SHP77 treated with DMSO at 0.1 percent for 48 hours (cell line): ENCODE measurements at places on chromosomes 3 and 15.

DNA sequence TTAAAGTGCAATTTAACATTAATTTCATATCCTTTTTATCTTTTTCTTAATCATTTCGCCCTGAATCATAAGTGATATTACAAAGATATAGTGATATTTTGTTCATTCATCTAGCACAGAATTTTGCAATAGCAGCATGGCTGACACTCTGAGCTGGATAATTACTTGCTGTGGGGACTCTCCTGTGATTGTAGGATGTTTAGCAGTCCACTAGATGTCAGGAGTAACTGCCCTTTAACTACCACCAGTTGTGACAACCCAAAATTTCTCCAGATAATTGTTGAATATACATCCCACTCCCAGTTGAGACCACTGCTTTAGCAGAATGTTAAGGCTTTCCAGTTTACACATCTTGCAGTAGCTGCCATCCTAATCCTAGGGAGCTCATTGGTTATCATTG lies 196.8 kb upstream of the MBNL1 start:
- DNase-seq: no peak

- DNase-seq: no peak
Observed at GRCh38 chr3:71010726-71011455, 572.6 kb downstream of the FOXP1 start.

DNA sequence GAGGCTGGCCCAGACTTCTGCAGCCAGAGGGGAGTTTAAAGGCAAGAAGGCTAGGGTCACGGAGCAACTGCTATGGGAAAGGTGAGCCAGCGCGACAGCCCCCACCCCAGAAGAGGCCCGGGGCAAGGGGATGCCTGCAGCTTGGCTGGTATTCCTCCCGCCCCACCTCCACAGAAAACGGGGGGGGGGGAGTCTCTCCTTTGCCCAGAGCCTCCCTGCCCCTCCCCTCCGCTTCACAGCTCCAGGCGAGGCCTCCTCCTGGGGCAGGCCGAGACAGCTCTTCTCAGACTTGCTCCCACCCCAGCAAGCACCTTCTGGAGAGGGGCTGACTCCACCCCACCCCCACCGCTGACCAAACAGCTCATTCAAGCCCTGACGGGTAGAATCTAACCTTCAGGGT lies 13.4 kb downstream of the ANP32A start:
- DNase-seq: no peak

- DNase-seq: no peak
Observed at GRCh38 chr3:168497183-168497582, 401.5 kb upstream of the GOLIM4 start.

GRCh38 chr3:72664184-72664975 lies 183.9 kb downstream of the SHQ1 start:
- DNase-seq: no peak

- DNase-seq: no peak
Observed at GRCh38 chr3:176951586-176952292, 245.5 kb downstream of the TBL1XR1 start.

DNA sequence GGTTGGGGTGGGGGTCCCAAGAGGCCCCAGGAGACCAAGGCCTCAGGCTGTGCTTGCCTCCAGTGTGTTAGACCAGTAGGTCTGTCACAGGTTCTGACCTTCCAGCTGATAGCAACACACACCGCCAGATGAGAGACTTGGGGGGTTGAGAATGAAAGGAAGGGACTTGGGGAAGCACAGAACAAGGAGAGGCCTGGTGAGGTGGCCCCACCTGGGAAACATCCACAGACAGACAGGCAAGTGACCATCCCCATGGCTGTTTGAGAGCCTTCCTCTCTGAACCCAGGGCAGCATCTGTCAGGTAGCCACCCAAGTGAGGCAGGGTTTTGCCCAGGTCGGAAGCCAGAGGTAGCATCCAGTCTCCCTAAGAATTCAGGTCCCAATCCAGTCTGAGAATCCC lies 35.0 kb upstream of the VPS8 start:
- DNase-seq: no peak

GRCh38 chr15:92619145-92620101 lies 36.2 kb downstream of the FAM174B start:
- DNase-seq: no peak

DNA sequence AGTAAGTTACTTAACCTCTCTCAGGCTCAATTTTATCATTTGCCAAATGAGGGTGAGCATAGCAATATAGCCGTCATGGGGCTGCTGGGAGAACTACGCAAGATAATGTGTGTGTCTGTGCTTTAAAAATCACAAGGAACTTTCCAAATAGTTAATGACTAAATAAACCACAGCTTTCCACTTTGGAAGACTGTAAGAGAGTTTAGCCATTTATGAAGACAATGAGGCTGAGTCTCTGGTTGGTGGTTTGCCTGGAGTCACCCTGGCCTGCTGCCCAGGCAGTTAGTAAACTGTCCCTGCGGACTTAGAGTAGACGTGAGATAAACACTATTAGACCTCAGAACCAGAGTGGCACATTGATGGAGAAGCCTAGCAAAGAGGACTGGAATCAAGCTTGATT lies 357.7 kb downstream of the CLSTN2 start:
- no peak for DNase-seq

DNA sequence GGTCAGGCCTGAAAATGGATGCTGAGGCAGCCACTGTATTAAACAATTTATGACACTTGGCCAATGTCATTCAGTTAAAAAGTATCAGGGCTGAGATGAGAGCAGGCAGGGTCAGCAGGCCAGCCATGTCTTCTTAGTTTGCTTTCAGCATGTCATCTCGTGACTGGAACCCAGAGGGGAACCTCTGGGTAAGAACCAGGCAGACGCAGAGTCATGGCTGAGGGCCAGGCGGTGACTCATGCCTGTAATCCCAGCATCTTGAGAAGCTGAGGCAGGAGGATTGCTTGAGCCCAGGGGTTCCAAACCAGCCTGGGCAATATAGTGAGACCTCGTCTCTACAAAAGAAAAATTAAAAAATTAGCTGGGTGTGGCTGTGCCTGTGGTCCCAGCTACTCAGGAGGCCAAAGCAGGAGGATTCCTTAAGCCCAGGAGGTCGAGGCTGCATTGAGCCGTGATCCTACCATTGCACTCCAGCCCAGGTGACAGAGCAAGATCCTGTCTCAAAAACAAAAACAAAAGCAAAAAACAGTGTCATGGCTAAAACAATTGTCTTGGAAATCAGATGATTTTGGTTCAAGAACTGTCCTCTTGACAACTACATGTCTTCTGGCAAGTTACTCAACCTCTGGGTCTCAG lies 11.7 kb downstream of the BCL2L10 start:
- peak; percentile 2 for DNase-seq

DNA sequence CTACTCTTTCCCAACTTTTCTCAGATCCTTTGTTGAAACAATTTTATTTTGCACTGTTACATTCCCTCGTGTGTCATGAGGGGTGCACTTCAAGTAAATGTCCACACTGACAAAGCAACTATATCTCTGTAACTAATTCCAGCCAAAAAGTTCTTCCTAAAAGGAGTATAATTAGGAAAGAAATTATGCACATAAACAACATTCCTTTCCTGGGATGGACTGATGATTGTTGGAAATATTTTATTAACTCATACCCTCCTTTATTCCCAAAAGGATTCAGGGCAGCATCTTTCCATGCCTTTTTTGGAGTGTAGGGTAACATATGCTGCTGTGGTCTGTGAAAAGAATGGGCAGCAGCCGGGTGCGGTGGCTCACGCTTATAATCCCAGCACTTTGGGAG lies 426.1 kb upstream of the THBS1 start:
- DNase-seq: no peak

DNA sequence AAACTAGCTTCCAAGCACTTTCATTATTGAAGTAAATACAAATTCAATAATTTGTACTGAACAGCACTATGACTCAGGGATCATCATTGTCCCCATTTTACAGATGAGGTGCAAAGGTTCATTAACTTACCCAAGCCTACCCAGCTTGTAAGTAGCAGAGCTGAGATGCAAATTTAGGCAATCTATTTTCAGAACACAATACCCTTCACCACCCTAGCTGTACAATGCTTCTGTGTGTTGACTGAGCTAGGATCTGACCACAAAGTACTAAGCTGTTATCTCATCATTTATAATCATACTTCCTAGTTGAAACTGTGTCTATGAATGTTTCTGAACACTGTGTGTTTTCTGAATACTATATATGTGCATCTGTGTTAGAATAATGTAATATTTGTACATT lies 3.2 kb upstream of the ILDR1 start:
- DNase-seq: no peak

DNA sequence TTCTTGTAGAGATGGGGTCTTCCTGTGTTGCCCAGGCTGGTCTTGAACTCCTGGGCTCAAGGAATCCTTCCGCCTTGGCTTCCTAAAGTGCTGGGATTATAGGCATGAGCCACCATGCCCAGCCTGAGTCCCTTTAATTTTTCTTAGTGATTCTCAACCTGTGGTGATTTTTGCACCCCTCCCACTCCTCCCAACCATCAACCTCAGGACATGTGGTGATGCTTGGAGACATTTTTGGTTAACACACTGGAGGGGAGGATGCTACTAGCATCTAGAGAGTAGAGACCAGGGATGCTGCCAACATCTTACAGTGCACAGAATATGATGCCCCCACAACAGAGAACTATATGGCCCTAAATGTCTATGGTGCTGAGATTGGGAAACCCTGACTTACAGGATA lies 83.0 kb upstream of the LMOD3 start:
- no peak for DNase-seq

- DNase-seq: no peak
Observed at GRCh38 chr15:57861815-57862586, 155.5 kb downstream of the POLR2M start.

DNA sequence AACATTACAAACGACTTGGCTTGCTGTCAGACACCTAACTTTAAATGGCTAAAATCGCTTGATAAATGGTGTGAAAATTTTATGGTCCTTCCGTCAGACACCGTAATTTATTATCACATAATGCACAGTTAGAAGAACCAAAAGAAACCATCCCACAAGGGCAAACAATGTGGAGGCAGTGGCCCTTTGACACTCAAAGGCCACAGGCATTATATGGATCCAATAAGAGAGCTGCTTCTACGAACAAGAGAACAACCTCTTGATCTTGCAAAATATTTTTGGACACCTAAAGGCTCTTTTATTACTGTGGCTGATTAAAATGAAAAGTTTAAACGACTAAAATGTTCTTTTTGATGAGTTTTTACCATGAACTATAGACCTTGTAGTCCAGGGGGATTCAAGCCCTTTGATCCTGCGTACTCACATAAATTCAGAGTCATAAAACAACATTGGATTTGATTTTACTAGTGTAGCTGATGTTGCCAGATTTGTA lies 202.8 kb downstream of the FMN1 start:
- DNase-seq: no peak

DNA sequence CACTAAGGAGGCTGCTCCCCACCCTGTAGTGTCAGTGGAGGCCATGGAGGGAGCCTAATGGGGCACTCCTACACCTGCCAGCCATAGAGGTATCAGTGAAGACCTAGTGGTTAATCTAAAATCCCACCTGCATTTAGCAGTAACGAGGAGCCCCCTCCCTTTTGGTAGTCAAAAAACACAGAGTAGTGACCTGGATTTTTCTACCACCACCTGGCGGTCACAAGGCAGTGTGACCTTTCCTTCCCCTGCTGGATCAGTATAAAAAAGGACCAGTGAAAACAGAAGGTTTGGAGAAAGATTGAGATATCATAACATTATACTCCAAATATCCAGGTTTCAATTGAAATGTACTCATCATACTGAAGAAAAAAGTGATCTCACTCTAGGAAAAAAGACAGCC lies 241.2 kb downstream of the PYDC2 start:
- DNase-seq: no peak

- no peak for DNase-seq
Observed at GRCh38 chr15:92035961-92036360, 182.5 kb downstream of the SLCO3A1 start.

DNA sequence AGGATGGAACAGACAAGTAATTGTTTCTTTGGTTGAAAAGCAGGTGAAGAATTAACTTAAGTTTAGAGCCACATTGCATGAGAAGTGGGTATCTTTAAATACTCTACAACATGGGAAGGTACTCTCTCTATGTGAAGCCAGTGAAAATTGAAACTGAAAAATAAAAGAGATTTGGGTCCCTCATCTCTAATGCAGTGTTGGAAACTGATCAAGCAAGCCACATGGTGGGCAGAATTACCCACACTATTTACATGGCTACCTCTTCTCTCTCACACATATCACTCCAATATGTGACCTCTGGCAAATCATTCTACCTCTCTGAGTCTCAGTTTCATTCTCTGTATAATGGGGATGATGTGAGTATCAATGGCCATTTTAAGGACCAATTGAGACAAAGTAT lies 339.0 kb downstream of the IL5RA start:
- no peak for DNase-seq

GRCh38 chr3:8524656-8525399 lies 23.2 kb downstream of the LMCD1 start:
- DNase-seq: no peak

DNA sequence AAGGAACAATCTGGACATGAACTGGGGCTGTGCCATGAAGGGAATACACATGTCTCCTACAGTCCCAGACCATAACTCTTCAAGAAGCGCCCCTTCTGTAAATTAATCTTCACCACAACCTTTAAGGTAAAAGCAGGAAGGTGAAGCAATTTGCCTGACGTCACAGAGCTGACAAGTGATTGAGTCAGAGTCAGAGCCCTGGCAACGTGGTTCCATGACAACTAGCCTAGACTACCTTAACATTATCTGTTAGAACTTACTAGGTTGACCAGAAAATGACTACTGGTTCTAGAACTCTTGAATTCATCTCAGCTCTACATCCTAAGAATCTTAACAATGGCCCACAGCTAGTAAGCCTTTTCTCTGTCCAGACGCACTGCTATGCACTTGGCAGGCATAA lies 124.6 kb downstream of the NTRK3 start:
- no peak for DNase-seq
